Activated T-cell treated with anti-CD3 and anti-CD28 coated beads, Interleukin-2, amount 50 U/mL, for 72 hours (primary cell): ENCODE measurements at places on chromosomes 7 and 10.

DNA sequence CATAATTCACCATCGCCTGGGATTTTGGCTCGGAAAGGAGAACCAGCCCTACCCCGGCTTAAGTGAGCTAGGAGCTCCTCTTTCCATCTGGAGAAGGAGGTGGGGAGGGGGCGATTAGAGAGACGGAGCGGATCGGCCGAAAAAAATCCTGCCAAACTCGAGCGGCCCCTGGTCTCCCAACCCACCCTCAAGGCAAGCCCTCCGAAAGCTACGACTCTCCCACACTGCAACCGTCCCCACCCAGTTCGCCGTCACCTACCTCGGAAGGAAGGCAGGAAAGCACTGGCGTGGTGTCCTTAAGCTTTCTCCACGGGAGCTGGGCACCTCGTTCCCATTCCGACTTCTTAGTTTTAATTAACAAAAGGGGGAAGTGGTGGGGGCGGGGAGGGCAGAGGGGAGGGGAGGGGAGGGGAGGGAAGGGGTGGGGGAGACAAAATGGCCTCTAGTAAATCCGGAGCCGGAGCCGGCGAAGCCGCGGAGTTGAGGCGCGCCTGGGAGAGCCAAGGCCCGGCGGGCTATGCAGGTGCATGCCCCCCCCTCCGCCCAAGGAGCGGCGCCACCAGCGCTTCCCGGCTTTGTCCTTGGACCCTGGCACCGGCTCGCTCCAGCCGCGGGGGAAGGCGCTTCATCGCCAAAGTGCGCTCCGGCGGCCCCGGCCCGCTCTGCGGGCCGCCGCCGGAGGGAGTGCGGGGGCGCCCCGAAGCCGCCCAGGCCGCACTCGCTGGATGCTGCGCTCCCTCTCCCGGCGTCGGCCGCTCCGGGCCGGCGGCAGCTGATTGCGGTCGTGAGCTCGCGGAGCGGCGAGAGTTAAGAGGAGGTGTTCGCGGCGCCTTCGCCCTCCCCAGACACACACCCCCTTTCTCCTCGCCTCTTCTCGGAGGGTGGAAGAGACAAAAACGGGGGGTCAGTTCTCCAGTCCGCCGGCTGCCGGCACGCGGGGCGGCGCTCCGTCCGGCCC is at the start of gene LRRC4:
TSS of gene LRRC4 (minus strand) at position 784 of the 958 bp plus-strand sequence. CDS start 797 bp downstream, outside the sequence.
- peak; percentile 34 for DNase-seq

- no peak for DNase-seq
These were observed 630.0 kb upstream of the GRM3 start for GRCh38 chr7:86013662-86014061.

- no peak for DNase-seq
These were observed 20.2 kb upstream of the FRA10AC1 start for GRCh38 chr10:93722550-93722949.

- DNase-seq, result no peak
These were observed 26.5 kb upstream of the TMEM254 start for GRCh38 chr10:80051993-80052392.

DNA sequence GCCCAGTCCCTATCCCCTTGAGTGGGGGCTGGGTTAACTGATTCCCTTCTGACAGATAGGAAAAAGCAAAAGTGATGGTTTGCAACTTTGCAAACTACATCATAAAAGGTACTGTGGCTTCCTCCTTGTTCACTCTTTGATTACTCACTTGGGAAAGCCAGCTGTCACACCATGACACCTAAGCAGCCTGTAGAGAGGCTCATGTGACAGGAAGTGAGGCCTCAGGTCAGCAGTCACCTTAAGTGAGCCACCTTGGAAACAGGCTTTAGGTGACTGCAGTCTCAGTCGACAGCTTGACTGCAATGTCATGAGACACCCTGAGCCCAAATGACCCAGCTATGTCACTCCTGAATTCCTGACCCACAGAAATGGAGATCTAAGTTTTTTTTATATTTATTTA is 4.3 kb upstream of the CHCHD2 start:
- peak; percentile 21 for DNase-seq

GRCh38 chr10:31871266-31872065 is 57.2 kb downstream of the ARHGAP12 start:
- DNase-seq, result no peak

- DNase-seq, result no peak
These were observed 64.3 kb downstream of the ZRANB1 start for GRCh38 chr10:125006188-125006680.

DNA sequence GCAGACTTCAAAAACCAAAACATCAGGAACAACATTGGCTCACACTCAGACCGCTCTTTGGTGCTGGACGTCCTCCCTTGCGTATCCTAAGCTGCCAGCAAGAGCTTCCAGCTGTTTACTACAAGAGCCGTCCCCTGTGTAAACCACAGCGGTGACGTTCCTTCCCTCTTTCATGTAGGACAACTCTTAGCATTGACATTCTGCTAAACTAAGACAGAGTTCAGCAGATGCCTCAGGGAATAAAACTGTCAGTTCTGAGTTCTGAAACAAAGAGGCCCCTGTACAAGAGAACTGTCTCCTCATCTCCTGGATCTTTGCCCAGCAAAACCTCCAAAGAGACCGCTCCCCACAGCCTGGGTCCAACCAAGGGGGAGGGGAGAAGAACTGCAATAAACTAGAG is 57.8 kb upstream of the OPALIN start:
- no peak for DNase-seq

DNA sequence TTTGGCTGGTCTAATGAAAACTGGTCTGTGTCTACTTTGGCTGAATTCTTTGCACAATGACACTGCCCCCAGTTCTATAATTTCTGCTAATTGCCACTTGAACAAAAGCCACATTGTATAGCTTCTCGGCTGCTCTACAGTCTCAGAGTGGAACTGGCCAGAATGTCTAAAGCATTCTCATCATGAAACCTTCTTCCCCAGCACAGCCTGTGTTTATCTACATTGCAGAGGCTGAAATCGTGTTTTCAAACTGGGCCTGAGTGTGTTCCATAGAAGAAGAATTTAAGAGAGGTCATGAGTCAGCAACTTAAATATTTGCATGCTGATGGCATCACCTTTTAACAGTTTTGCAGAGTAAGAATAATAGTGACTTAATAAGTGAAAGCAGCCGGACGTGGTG is 177.2 kb downstream of the BUB3 start:
- no peak for DNase-seq

DNA sequence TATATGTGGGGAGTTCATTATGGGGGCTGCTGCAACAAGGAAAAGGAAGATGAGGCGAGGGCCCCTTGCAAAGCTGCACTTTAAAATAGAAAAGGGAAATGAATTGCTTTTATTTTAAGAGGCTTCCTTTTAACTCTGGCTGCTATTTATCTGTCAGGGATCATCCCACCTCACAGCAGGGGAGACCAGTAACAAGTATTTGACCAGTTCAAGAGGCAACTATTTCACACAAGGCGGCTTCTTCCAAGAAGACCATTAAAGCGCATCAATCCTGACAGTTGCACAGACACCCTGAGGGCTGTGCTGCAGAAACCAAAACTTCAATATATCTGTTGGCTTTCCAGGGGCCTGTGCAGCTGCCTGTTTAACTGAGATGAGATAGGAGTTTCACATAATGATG is 1009.2 kb downstream of the SORCS3 start:
- DNase-seq, result no peak

GRCh38 chr10:32049113-32049512 is 7.1 kb downstream of the KIF5B start:
- no peak for DNase-seq

DNA sequence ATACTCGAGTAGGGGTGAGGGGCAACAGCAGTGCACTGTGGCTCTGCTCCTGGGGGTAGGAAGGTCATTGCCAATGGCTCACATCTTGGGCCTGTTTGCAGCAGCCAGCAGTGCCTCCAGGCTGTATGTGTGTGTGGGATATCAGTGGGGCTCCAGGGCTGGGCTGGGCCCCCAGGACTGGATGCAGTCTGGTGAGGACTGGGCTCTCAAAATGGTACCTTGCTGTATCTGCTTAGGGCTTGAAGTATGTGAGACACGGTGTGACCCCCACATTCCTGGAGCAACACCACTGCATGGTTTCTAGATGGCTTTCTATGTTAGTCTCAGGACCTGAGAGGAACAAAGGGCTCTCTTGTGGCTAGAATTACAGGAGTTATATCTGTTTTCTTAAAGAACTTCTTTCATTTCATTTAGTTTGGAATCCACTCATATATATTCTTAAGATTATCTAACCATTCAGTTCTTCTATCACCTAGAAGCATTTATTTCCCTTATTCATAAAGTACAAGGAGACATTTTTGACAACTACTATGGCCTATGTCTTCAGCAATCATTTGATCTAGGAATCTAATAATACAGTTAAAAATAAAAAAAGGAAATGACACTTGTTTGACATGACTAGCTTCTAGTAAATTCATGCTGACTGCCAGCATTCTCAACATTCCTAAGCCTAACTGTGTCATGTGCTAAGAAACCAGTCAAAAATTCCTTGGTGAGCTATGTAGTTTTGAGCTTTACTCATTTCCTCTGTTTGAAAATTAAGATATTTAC is 443.2 kb upstream of the SEMA3A start:
- no peak for DNase-seq

GRCh38 chr7:140610204-140611165 is 30.1 kb downstream of the DENND2A start:
- DNase-seq, result no peak

DNA sequence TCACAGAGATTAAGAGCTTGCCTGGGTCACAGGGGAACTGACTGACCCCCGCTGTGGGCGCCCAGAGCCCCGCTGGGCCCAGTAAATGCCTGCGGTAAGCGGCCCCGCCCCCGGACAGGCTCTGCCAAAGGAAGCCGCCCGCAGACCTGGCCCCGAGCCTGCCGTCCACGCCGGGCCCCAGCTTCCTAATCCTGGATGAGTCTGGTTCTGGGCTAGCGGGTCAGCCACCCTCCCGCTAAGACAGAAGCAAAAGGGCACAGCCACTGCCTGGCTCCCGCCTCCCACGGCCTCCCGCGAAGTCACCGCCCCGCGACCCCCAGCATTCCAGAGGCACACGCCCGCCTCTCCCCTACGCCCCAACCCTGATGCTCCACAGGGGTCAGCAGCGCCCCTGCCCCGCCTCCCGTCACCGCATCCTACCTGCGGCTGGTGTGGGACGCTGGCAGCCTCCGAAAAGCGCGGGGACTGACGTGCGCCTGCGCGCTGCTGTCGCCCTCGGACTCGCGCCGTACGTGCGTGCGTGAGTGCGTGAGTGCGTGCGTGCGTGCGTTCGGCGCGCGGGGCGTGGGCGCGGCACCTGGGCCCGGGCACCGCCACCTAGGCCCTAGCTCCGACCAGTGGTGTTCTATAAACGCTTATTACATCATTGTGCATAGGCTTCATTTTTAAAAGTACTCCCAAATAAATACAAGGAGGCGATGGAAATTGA is at the start of gene FIGNL1:
TSS of gene FIGNL1 (minus strand) at position 470 of the 709 bp plus-strand sequence. CDS start 3,063 bp downstream, outside the sequence.
- DNase-seq, result peak; percentile 91

DNA sequence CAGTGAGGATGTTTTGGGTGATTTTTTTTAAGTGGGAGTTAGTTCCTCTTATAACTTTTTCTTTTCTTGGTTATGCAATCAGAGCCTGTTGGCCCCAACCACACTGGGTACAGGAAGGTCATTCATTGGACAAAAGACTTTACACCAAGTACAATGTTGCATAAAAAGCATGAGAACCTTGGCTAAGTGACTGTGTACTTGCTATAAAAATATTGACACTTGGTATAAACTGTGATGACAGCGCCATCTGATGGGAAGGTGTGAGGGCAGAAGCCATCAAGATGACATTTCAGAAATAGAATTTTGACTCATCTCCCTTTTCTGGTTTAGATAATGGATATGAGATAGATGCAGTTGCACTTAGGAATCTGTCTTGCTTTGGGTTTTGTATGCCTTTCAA is 126.4 kb upstream of the CCDC6 start:
- peak; percentile 50 for DNase-seq

GRCh38 chr7:94170836-94171235 is 166.7 kb upstream of the BET1 start:
- DNase-seq, result no peak

GRCh38 chr7:83672157-83672556 is 23.2 kb upstream of the SEMA3E start:
- DNase-seq, result no peak

DNA sequence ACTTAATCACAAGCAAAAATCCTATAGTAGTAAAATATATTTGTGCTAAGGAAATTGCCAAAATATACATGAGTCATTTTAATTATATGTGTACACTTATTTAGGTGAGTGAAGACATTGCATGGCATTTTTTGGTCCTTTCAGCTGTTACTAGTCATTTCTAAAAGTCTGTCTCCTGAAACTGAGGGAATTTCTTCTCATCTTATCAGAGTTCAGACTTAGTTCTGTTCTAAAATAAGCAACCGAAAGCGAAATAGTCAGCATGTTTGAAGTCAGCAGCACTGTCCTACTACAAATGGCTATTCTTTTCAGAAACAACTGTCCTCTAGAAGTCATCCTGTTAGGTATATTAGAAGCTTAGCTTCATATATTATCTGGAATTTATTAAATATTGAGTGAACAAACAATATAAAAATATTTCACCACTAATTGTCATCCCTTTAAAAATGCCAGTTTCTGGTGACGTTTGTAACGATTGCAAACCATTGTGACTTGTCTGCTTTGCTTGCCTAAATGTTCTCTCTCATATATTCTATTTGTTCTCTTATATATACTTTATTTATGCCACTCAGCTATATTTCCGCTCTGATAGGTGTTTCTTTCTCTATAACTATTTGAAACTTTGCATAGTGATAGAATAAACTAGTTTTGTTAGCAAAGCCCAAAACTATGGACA is 227.4 kb upstream of the KAT6B start:
- DNase-seq, result no peak

DNA sequence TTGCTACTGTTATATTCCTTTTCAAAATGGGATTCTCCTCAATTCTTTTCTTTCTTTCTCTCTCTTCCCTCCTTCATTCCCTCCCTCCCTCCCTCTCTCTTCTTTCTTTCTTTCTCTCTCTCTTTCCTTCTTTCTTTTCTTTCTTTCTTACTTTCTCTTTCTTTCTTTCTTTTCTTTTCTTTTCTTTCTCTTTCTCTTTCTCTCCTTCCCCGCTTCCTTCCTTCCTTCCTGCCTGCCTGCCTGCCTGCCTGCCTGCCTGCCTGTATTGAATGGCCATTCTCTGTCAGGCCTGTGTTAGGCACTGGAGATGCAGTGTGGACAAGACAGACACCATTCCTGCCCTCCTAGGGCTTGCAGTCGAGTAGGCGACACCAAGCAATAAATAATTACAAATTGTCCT is 11.5 kb downstream of the CNNM1 start:
- DNase-seq, result no peak

- no peak for DNase-seq
These were observed 9.9 kb upstream of the DOCK1 start for GRCh38 chr10:126895214-126895781.

GRCh38 chr10:48480397-48481374 is 124.2 kb downstream of the ARHGAP22 start:
- no peak for DNase-seq

- DNase-seq, result no peak
These were observed 348.5 kb upstream of the SHH start for GRCh38 chr7:156160811-156161210.

GRCh38 chr10:80046629-80047441 is 31.6 kb upstream of the TMEM254 start:
- DNase-seq, result peak; percentile 82

- no peak for DNase-seq
These were observed 103.7 kb upstream of the ZPBP start for GRCh38 chr7:50196719-50197118.

DNA sequence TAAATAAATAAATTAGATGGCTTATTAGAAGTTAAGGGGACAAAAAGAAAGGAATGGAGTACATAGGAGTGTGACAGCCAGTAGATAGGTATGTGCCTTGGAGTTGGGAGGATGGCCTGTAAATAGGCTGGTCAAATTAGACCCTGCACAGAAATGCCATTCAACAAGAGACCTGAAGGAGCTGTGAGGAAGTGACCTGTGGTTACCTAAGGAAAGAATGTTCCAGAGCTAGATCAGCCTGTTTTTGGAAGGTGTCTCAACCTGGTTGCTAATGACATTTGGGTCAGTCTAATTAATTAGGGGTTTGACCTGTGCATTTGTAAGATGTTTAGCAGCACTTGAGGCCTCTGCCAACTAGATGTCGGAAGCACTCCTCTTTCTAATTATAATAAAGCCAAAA is 315.3 kb upstream of the PLXDC2 start:
- no peak for DNase-seq
